Renal cortex interstitium (tissue), 15 donors: ENCODE measurements at places on chromosomes 5 and 9. TPM values are rescaled to one million over a fixed set of nuclear protein-coding genes. Genes with fewer than 3 reads are reported as not detected.

The OR1L4 gene
- not detected for polyA plus RNA-seq

The SGCD gene
- 5.0 TPM for polyA plus RNA-seq

The SEMA5A gene
- 47.1 TPM for polyA plus RNA-seq

The GPR21 gene
- not detected for polyA plus RNA-seq

The LRRC19 gene
- 17.0 TPM for polyA plus RNA-seq

The ECSCR gene
- polyA plus RNA-seq = 21.0 TPM

The SLC34A1 gene
- polyA plus RNA-seq = 202 TPM

The NTNG2 gene
- 0.32 TPM for polyA plus RNA-seq

The OLFML2A gene
- polyA plus RNA-seq = 18.3 TPM

The EIF4E1B gene
- not detected for polyA plus RNA-seq

The SPATA9 gene
- polyA plus RNA-seq = 1.4 TPM

The IFNB1 gene
- polyA plus RNA-seq = not detected

The ANXA1 gene
- 20.6 TPM for polyA plus RNA-seq

The PTBP3 gene
- polyA plus RNA-seq = 80.2 TPM

The C1QTNF2 gene
- polyA plus RNA-seq = 1.3 TPM

The MSX2 gene
- 0.98 TPM for polyA plus RNA-seq

The PCDHA1 gene
- 0.09 TPM for polyA plus RNA-seq

The LCN1 gene
- polyA plus RNA-seq = not detected

The CDKN2B gene
- polyA plus RNA-seq = 0.33 TPM

The SLC36A3 gene
- polyA plus RNA-seq = not detected

The FOXD4L3 gene
- polyA plus RNA-seq = 0.07 TPM

The IER5L gene
- polyA plus RNA-seq = 7.8 TPM

The CER1 gene
- polyA plus RNA-seq = 0.89 TPM

The SLC27A6 gene
- 1.4 TPM for polyA plus RNA-seq

The HTR1A gene
- not detected for polyA plus RNA-seq

The IFNA2 gene
- not detected for polyA plus RNA-seq

The PCDHB2 gene
- polyA plus RNA-seq = 5.1 TPM

The LVRN gene
- polyA plus RNA-seq = 1.0 TPM

The PHPT1 gene
- 63.4 TPM for polyA plus RNA-seq
